Skin of body (tissue), 3 donors: ENCODE measurements at places on chromosomes 3 and 15. TPM values are rescaled to one million over a fixed set of nuclear protein-coding genes. Genes with fewer than 3 reads are reported as not detected.

COL6A5 gene
- total RNA-seq: 0.30 TPM

CASR gene
- not detected for total RNA-seq

CHRM5 gene
- total RNA-seq: not detected

ANKUB1 gene
- not detected for total RNA-seq

VIPR1 gene
- 10.1 TPM for total RNA-seq

ITIH4 gene
- 4.6 TPM for total RNA-seq

SNX22 gene
- total RNA-seq: 0.99 TPM

IQCF2 gene
- not detected for total RNA-seq

IQCF5 gene
- not detected for total RNA-seq

GAP43 gene
- total RNA-seq: 1.3 TPM

LRRC3B gene
- total RNA-seq: 0.69 TPM

RTF1 gene
- 21.5 TPM for total RNA-seq

IL12A gene
- total RNA-seq: 0.30 TPM

CDCP1 gene
- 8.5 TPM for total RNA-seq

TGFBR2 gene
- 71.5 TPM for total RNA-seq

MESP2 gene
- 0.30 TPM for total RNA-seq

KCNH8 gene
- total RNA-seq: 2.0 TPM

SERPINI2 gene
- not detected for total RNA-seq

PLA1A gene
- 0.20 TPM for total RNA-seq

ALCAM gene
- 49.3 TPM for total RNA-seq

ATP10A gene
- 11.7 TPM for total RNA-seq

PEAK1 gene
- 99.7 TPM for total RNA-seq

ZNF385D gene
- total RNA-seq: 16.2 TPM

ERC2 gene
- total RNA-seq: 2.5 TPM

GOLGA6A gene
- 0.89 TPM for total RNA-seq

CCR8 gene
- not detected for total RNA-seq

GPR149 gene
- not detected for total RNA-seq

GOLGA8G gene
- not detected for total RNA-seq

ATOSA gene
- 73.6 TPM for total RNA-seq

OR5K3 gene
- total RNA-seq: not detected

HACD2 gene
- 37.1 TPM for total RNA-seq

NR2E3 gene
- 0.79 TPM for total RNA-seq

EPM2AIP1 gene
- 27.5 TPM for total RNA-seq

CYP1A2 gene
- 0.10 TPM for total RNA-seq

RAB27A gene
- total RNA-seq: 14.0 TPM

CCR9 gene
- total RNA-seq: not detected

GPR62 gene
- total RNA-seq: 0.20 TPM

MAGEL2 gene
- total RNA-seq: 2.8 TPM

DNAH12 gene
- total RNA-seq: 2.1 TPM

EOMES gene
- 0.49 TPM for total RNA-seq

VPS8 gene
- total RNA-seq: 116 TPM

PRR20G gene
- total RNA-seq: not detected

PP2D1 gene
- not detected for total RNA-seq

ALAS1 gene
- total RNA-seq: 31.4 TPM
